Activated CD8-positive, alpha-beta T cell treated with anti-CD3 and anti-CD28 coated beads for 36 hours (primary cell): ENCODE measurements at places on chromosomes 16 and 17. TPM values are rescaled to one million over a fixed set of nuclear protein-coding genes. Genes with fewer than 3 reads are reported as not detected.

Gene FN3K
- 0.96 TPM for total RNA-seq

Gene TRAF4
- 151 TPM for total RNA-seq

Gene MEOX1
- total RNA-seq: 0.47 TPM

Gene CCL8
- not detected for total RNA-seq

Gene KRTAP1-5
- not detected for total RNA-seq

DNA sequence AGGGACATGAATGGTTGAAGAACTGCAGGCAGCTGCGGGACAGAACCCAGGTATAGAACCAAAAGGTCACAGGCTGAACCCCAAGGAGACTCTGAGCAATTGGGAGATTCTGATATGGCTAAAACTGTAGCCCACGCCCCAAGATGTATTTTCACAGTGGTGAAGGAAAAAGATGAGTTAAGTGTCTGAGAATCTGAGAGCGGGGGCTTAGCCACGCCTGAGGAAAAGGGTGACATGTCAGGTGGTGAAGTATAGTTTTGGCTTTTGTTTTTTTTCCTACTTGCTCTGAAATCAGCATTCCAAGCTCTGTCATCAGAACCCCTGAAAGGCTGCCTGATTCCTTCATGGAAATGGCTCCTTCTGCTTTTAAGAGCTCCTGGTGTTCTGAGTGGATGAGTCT lies 73.3 kb downstream of the AKAP1 start:
- H3K36me3 ChIP-seq: no peaks in the 10 kb centered on the region
- no peak overlapping the region for H3K27ac ChIP-seq
- H3K27me3 ChIP-seq: no peaks in the 10 kb centered on the region
- no peak for DNase-seq
- H3K4me1 ChIP-seq: no peaks in the 10 kb centered on the region

DNA sequence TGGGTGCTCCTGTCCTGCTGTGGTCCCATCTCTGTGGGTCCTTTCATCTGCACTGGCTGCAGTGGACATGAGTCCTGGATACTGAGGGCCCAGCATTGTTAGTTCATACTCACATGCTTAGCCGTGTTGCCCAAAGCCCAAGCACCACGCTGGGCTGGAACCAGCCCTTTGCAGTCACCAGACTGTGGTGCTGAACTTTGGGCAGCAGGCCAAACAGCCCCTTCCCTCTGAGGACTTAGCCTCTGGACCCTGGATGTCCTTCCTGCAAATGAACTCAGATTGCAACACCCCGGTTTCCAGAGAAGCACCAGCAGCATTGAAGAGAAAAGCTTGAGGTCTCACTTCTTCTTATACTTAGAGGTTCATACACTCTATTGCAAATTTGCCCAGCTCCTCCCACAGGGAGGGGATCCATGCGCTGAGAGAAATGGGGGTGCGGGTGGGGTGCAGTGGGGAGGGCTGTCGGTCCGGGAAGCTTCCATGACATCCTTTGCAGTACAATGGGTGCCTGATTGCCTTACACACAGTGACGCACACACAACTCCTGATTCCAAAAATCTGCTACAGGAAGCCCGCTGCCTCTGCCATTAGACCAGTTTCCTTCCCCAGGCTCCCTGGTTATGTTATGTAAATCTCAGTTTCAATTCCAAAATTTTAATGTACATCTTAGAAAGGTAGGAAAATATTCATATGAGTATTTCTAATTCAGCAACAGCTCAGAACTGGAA lies 65.8 kb downstream of the RGS9 start:
- no peak overlapping the region for H3K27ac ChIP-seq
- no peaks in the 10 kb centered on the region for H3K36me3 ChIP-seq
- H3K4me3 ChIP-seq: no peak overlapping the region
- no peak for DNase-seq
- H3K27me3 ChIP-seq: peaks cover 1% of the 10 kb centered on the region

DNA sequence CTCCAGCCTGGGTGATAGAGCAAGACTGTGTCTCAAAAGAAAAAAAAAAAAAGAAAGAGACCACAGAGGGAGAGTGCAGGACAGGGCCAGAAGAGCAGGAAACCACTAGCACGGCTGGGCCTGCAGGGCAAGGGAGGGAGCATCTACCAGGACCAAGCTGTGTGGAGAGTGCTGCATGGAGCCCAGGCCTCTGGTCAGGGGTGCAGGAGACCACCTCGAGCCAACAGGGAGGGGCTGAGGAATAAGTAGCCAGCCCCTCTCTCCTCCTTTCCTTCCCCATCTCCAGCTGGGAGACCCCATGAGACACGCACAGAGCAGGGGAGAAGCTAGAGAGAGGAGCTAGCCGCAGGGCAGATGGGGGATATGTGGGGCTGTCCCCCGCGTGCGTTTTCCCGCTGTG lies 67.0 kb upstream of the DNAH17 start:
- no peak overlapping the region for H3K4me3 ChIP-seq
- peaks cover 7% of the 10 kb centered on the region for H3K4me1 ChIP-seq
- H3K27ac ChIP-seq: no peak overlapping the region
- H3K36me3 ChIP-seq: peaks cover 3% of the 10 kb centered on the region

GRCh38 chr16:23229714-23230113 lies 47.2 kb downstream of the SCNN1G start:
- peaks cover 12% of the 10 kb centered on the region for H3K27me3 ChIP-seq
- H3K36me3 ChIP-seq: no peaks in the 10 kb centered on the region
- no peak overlapping the region for H3K27ac ChIP-seq
- no peak for DNase-seq
- H3K4me1 ChIP-seq: no peaks in the 10 kb centered on the region

DNA sequence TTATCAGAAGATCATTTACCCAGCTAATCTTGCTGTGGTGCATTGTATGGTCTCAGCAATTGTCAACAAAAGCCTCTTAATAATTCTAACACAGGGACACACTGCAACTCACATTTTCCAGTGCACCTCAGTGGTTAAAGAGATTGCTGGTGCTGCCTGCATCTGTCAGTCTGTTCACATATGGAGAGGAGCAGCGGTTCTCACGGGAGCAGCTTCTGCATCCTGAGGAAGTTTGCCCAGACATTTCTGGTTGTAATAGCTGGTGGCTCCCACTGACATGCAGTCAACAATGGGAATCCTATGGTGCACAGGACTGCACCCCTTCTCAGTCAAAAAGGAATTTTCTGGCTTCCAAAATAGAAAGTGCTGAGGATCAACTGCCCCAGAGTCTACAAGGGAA lies 7.8 kb downstream of the GGA2 start:
- no peak for DNase-seq
- no peaks in the 10 kb centered on the region for H3K27me3 ChIP-seq
- no peak overlapping the region for H3K27ac ChIP-seq
- peaks cover 50% of the 10 kb centered on the region for H3K4me1 ChIP-seq
- peaks cover 18% of the 10 kb centered on the region for H3K36me3 ChIP-seq
- no peak overlapping the region for H3K4me3 ChIP-seq

GRCh38 chr17:38745545-38745944 lies 2.6 kb downstream of the PCGF2 start:
- peaks cover 25% of the 10 kb centered on the region for H3K4me1 ChIP-seq
- H3K4me3 ChIP-seq: no peak overlapping the region
- DNase-seq: no peak
- no peaks in the 10 kb centered on the region for H3K36me3 ChIP-seq

- peaks cover 8% of the 10 kb centered on the region for H3K4me1 ChIP-seq
- H3K27ac ChIP-seq: no peak within 1 kb of the TSS
- no peak within 1 kb of the TSS for H3K4me3 ChIP-seq
- H3K36me3 ChIP-seq: no peaks in the 10 kb centered on the region
Observed at GRCh38 chr16:30022887-30023286, at the start of gene C16orf92. TSS of gene C16orf92 (plus strand) at chr16:30023198. CDS start at chr16:30023341, 143 bp downstream.

- no peak for DNase-seq
- H3K4me3 ChIP-seq: no peak overlapping the region
- no peak overlapping the region for H3K27ac ChIP-seq
- H3K27me3 ChIP-seq: no peaks in the 10 kb centered on the region
- H3K36me3 ChIP-seq: no peaks in the 10 kb centered on the region
Observed at GRCh38 chr17:78642707-78643106, 65.5 kb upstream of the DNAH17 start.

DNA sequence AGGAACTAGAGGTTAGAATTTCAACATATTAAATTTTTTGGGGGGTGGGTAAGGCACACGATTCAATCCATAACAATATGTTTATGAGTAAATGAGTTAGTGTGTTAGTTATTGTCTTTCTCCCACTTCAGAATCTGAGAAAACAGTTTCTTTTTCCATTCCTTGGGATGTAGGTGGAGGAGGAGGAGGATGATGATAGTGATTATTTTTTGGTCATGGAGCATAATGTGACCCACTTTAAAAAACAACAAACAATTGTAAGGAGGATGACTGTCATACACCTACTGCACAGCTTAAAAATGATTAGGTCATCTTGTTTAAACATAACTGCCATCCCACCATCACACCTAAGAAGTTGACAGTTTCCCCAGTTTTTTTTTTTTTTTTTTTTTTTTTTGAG lies 148.7 kb downstream of the CDRT15L2 start:
- no peaks in the 10 kb centered on the region for H3K36me3 ChIP-seq
- H3K4me3 ChIP-seq: no peak overlapping the region
- no peaks in the 10 kb centered on the region for H3K4me1 ChIP-seq
- H3K27ac ChIP-seq: no peak overlapping the region
- no peak for DNase-seq
- peaks cover 2% of the 10 kb centered on the region for H3K27me3 ChIP-seq

DNA sequence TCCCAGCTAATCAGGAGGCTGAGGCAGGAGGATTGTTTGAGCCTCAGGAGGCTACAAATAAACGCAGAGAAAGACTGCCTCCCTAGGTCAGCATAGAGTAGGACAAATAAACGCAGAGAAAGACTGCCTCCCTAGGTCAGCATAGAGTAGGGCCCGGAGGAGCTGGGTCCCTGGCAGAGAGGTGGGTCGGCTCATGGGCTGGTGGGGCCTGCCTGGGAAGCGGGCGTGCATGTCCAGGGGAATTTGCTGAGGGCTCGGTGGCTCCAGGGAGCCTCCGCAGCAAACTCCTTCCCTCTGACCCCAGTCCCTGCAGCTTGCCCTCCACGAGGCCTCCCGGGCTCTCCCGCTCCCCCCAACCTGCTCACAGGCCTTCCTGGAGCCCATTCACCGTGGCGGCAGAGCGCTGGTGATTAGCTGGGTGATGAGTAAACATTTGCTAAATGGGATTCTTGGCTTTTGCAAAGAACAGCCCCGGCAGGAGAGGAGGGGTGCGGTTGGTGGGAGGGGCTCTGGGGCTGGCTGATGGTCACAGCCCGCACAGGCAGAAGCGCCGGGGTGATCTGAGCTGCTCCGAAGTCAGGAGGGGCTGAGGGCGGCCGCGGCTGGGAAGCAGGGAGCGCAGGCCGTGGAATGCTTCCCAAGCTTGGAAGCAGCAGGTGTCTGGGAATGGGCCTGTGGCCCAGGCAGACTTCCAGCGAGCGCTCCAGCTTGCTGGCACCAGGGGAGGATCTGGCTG lies 93.1 kb downstream of the RTN4RL1 start:
- no peak overlapping the region for H3K27ac ChIP-seq
- no peak for DNase-seq
- no peak overlapping the region for H3K4me3 ChIP-seq
- H3K27me3 ChIP-seq: peaks cover 2% of the 10 kb centered on the region
- no peaks in the 10 kb centered on the region for H3K36me3 ChIP-seq
- no peaks in the 10 kb centered on the region for H3K4me1 ChIP-seq

DNA sequence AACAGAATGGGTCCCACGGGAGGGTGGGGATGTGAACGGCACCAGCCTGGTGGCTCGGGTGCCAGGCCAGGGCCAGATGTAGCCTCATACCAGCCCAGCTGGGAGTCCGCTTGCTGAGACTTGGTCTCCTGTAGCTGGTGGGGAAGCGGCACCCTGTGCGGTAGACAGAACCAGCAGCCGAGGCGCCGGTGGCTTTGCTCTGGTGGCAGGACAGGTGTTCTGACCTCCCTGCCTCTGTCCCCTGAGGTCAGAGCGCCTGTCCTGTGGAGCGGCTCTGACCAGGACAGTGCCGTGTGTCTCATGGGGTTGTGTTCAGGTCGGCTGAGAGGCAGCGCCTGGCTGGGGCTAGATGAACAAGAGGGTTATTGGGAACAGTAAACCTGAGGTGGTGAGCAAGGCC lies 20.1 kb downstream of the RAB40C start:
- H3K4me1 ChIP-seq: peaks cover 12% of the 10 kb centered on the region
- no peak overlapping the region for H3K27ac ChIP-seq
- peaks cover 3% of the 10 kb centered on the region for H3K36me3 ChIP-seq

GRCh38 chr17:83037084-83037873 lies 42.1 kb upstream of the METRNL start:
- H3K27me3 ChIP-seq: no peaks in the 10 kb centered on the region
- H3K36me3 ChIP-seq: peaks cover 59% of the 10 kb centered on the region
- H3K4me3 ChIP-seq: no peak overlapping the region

GRCh38 chr17:40074175-40074512 lies 11.4 kb downstream of the THRA start:
- H3K36me3 ChIP-seq: no peaks in the 10 kb centered on the region
- no peaks in the 10 kb centered on the region for H3K27me3 ChIP-seq
- no peak overlapping the region for H3K4me3 ChIP-seq
- DNase-seq: no peak
- peaks cover 44% of the 10 kb centered on the region for H3K4me1 ChIP-seq
